ENCODE measurements at places on chromosomes 12 and 14.

GRCh38 chr12:966724-967123, 17.2 kb upstream of the RAD52 start:
- DNase-seq = no peak

GRCh38 chr12:34291001-34291400, 268.7 kb downstream of the ALG10 start:
- DNase-seq = no peak

DNA sequence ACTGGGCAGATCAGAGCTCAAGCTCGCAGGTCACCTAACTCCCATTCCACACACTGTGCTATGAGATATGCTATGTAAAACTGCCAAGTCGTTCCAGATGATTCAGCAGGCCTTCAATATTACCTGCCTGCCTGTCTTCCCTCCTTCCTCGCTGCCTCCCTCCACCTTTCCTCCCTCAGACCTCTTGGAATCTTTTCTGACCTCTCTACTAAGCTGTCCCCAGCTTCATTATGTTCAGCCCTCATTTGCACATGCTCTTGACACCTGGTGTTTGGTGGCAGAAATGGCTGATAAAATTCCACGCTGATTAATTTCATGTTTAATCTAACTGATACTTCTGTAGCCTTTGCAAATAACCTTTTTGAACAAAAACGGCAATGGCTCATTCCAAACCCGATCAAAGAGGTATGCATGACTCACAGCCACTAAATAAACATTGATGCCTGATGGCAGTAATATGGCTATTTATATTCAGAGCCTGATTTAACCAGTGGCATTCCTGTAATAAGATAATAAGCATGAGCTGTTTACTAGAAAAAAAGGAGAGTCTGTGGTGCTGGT, 130.8 kb upstream of the EGLN3 start:
- peak; percentile 77 for DNase-seq

DNA sequence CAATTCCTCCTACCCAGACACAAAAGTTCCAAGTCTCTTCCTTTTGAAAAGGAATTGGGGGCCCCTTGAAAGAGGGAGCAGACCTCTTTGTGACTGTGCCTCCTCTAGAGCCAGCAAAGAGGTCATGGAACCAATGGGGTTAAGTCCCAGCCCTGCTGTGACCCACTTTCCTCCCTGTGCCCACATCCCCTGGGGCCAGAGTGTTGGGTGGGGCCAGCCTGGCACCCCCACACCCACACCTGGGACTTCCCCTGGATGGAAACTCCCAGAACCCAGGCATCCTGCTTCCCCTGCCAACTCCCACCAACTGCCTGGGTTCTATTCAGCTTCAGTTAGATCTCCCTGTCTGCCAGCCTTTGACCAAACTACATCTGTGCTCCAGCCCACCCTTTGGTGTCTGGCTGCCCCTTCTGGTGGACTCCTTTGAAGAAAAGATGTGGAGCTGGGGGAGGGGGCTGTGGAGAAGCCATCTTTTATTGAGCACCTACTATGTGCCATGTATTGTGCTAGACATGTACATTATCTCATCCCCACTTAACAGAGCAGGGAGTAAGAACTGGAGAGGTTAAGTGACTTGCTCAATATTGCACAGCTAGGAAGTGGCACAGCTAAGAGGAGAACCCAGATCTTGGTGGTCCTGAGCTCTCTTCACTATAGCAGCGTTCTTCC, 4.6 kb upstream of the RARG start:
- DNase-seq = no peak

- DNase-seq = peak; percentile 73
Measured at GRCh38 chr14:31510222-31510621, 22.4 kb upstream of the GPR33 start.

- DNase-seq = no peak
Measured at GRCh38 chr12:114829833-114830232, 145.9 kb upstream of the TBX3 start.

Data from NCI-H1105 treated with DMSO at 0.1 percent for 48 hours (cell line).